Upper lobe of left lung (tissue), 6 donors: ENCODE measurements at places on chromosomes 1 and 21. TPM values are rescaled to one million over a fixed set of nuclear protein-coding genes. Genes with fewer than 3 reads are reported as not detected.

The HIVEP3 gene
- total RNA-seq: 13.0 TPM

The SAMD13 gene
- total RNA-seq: 1.0 TPM

The LEMD1 gene
- 14.7 TPM for total RNA-seq

The SPRR2D gene
- not detected for total RNA-seq

The ANGPTL1 gene
- total RNA-seq: 4.9 TPM

GRCh38 chr1:65189576-65190115 is 41.6 kb downstream of the AK4 start:
- H3K27ac ChIP-seq: no peak overlapping the region
- H3K4me1 ChIP-seq: no peaks in the 10 kb centered on the region
- no peaks in the 10 kb centered on the region for H3K36me3 ChIP-seq
- no peak overlapping the region for H3K4me3 ChIP-seq

- no peaks in the 10 kb centered on the region for H3K4me1 ChIP-seq
- no peak for DNase-seq
- H3K27ac ChIP-seq: no peak overlapping the region
- H3K4me3 ChIP-seq: no peak overlapping the region
- no peaks in the 10 kb centered on the region for H3K27me3 ChIP-seq
- H3K36me3 ChIP-seq: no peaks in the 10 kb centered on the region
Observed at GRCh38 chr1:209721323-209721722, 16.7 kb downstream of the HSD11B1 start.

GRCh38 chr1:228309326-228310067 is 97.1 kb downstream of the TRIM11 start:
- H3K27ac ChIP-seq: no peak overlapping the region
- DNase-seq: no peak
- no peak overlapping the region for H3K4me3 ChIP-seq
- no peaks in the 10 kb centered on the region for H3K4me1 ChIP-seq

The HRNR gene
- not detected for total RNA-seq

- no peak overlapping the region for H3K4me3 ChIP-seq
- H3K27ac ChIP-seq: no peak overlapping the region
- H3K36me3 ChIP-seq: no peaks in the 10 kb centered on the region
- no peaks in the 10 kb centered on the region for H3K27me3 ChIP-seq
Observed at GRCh38 chr1:67061266-67061665, 7.3 kb upstream of the SLC35D1 start.

DNA sequence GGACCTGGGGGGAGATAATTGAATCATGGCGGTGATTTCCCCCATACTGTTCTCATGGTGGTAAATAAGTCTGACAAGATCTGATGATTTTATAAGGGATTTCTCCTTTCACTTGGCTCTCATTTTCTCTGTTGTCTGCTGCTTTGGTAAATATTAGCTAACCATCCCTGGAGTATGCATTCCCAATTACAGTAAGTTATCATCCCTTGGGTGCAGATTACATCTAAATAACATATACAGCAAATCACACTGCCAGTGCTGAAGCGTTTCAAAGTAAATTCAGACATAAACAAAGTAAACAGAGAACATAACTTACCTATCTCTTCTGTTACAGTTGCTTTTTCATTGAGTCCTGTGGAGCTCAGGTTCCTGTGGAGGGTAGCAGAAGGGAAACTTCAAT is 38.6 kb upstream of the IGSF3 start:
- no peak overlapping the region for H3K27ac ChIP-seq
- H3K36me3 ChIP-seq: no peaks in the 10 kb centered on the region
- no peak for DNase-seq
- H3K27me3 ChIP-seq: no peaks in the 10 kb centered on the region
- H3K4me1 ChIP-seq: peaks cover 9% of the 10 kb centered on the region

DNA sequence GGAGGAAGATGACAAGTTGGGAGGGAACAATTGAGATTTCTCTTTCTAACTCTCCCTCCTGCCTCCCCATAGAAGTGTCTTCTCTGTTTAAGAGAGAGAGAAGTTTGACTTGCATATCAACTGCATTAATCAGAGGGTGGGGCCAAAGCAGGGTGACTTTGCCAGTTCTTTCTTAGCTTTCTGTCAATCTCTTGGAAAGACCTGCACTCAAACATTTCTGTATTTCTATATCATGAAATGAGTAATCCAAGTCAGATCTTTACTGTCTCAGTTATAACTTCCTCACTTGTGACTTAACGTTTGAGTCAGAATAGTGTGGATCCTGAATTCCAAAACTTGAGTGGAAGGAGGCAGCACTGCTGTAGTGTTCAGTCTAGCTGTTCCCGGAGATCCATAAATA is 180.8 kb upstream of the KCNK2 start:
- no peak overlapping the region for H3K27ac ChIP-seq
- H3K4me3 ChIP-seq: no peak overlapping the region
- H3K27me3 ChIP-seq: no peaks in the 10 kb centered on the region
- H3K4me1 ChIP-seq: no peaks in the 10 kb centered on the region

The SEMA6C gene
- 4.7 TPM for total RNA-seq

DNA sequence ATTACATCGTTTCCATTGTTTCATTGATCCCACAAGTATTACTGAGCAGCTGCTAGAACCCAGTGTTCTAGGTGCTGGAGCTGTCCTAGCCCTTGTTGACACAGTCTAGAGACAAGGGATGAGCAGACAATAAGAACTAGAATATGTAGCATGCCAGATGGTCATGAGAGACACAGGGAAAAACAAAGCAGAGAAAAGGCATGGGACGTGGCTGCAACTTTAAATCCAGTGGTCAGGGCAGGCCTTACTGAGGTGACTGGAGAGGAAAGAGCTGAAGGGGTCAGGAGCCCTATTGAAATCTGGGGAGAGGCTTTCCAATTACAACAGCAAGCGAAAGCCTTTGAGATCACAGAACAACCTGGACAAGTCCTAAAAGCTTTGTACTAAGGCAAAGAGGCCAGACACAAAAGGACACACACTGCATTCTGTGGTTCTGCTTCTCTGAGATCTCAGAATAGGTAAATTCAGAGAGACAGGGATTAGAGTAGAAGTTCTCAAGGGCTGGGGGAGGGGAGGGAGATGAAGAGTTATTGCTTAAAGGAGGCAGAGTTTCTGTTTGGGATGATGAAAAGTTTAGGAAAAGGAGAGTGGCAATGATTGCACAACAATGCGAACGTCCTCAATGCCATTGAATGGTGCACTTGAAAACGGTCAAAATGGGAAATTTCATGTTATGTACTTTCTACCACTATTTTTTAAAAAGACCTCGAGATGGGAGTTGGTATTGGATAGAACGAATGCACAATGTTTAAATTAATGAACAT is 467.4 kb upstream of the VAMP3 start:
- H3K27me3 ChIP-seq: no peaks in the 10 kb centered on the region
- H3K27ac ChIP-seq: no peak overlapping the region
- H3K36me3 ChIP-seq: no peaks in the 10 kb centered on the region
- H3K4me3 ChIP-seq: no peak overlapping the region

The S100A7A gene
- not detected for total RNA-seq

The HTR6 gene
- not detected for total RNA-seq

DNA sequence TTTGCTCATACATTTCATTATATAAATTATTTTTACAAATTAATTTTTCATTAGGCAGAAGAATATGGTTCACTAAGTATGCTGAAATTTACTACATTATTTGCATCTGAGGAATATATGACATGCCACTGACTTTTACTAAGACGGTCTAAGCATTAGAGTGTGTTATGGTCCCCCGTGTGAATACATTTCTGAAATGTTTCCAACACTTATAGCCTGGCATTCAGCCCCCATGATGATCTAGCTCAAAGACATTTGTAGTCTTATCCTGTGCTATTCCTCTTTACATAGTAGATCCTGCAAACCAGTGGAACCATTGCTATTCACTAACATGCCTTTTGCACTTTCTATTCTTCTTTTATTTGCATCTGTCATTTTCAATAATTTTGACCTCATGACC is 1878.0 kb downstream of the MRPL39 start:
- no peaks in the 10 kb centered on the region for H3K27me3 ChIP-seq
- no peaks in the 10 kb centered on the region for H3K4me1 ChIP-seq
- DNase-seq: no peak
- no peak overlapping the region for H3K4me3 ChIP-seq

DNA sequence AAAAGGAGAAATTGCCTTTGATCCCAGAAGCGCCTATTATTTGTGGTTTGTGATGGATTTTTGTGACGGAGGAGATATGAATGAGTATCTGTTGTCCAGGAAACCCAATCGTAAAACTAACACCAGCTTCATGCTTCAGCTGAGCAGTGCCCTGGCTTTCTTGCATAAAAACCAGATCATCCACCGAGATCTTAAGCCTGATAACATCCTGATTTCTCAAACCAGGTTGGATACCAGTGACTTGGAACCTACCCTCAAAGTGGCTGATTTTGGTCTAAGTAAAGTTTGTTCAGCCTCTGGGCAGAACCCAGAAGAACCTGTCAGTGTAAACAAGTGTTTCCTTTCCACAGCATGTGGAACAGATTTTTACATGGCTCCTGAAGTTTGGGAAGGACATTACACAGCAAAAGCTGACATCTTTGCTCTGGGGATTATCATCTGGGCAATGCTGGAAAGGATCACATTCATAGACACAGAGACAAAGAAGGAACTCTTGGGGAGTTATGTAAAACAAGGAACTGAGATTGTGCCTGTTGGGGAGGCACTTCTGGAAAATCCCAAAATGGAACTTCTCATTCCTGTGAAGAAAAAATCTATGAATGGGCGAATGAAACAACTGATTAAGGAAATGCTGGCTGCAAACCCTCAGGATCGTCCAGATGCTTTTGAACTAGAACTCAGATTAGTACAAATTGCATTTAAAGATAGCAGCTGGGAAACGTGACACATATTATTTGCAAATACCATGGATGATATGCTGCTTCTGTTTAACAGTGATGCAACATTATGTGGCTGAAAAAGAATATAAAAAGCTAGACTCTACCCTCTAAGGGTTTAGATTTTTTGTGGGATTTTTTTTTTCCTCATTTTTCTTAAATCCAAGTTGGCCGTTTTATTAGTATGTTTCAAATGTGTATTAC is 10.5 kb downstream of the PDIK1L start:
- H3K27me3 ChIP-seq: no peaks in the 10 kb centered on the region
- H3K36me3 ChIP-seq: no peaks in the 10 kb centered on the region
- H3K4me3 ChIP-seq: no peak overlapping the region
- peak overlapping the region; percentile 0 for H3K27ac ChIP-seq
- peaks cover 35% of the 10 kb centered on the region for H3K4me1 ChIP-seq

DNA sequence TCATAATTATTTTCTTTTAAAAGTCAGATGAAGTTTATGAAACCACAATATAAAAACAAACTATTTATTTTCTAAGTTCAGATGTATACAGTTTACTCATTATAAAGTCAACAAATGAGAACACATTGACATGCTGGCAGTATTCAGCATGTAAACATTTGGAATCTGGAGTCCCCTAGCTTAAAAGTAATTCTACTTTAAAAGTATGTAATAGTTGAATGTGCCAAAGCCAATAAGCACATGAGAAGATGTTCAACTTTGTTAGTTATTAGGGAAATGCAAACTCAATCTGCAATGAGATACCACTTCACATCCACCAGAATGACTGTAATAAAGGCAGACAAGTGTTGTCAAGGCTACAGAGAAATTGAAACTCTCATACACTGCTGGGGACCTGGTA is 96.6 kb downstream of the RYR2 start:
- DNase-seq: no peak
- H3K4me3 ChIP-seq: no peak overlapping the region
- H3K27ac ChIP-seq: no peak overlapping the region
- H3K36me3 ChIP-seq: no peaks in the 10 kb centered on the region

- H3K4me1 ChIP-seq: peaks cover 64% of the 10 kb centered on the region
- no peaks in the 10 kb centered on the region for H3K36me3 ChIP-seq
- DNase-seq: peak; percentile 96
- H3K27ac ChIP-seq: peak overlapping the region; percentile 87
- H3K27me3 ChIP-seq: no peaks in the 10 kb centered on the region
Observed at GRCh38 chr1:226679853-226680516, 59.1 kb downstream of the ITPKB start.

DNA sequence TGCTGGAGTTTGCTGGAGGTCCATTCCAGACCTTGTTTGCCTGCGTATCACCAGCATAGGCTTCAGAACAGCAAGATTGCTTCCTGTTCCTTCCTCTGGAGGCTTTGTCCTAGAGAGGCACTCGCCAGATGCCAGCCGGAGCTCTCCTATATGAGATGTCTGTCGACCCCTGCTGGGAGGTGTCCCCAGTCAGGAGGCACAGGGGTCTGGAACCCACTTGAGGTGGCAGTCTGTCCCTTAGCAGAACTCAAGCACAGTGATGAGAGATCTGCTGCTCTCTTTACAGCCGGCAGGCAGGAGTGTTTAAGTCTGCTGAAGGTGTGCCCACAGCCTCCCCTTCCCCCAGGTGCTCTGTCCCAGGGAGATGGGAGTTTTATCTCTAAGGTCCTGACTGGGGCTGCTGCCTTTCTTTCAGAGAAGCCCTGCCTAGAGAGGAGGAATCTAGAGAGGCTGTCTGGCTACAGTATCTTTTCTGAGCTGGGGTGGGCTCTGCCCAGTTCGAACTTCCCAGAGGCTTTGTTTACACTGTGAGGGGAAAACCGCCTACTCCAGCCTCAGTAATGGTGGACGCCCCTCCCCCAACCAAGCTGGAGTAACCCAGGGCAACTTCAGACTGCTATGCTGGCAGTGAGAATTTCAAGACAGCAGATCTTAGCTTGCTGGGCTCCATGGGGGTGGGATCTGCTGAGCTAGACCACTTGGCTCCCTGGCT is 205.0 kb downstream of the GPR52 start:
- no peak overlapping the region for H3K27ac ChIP-seq
- H3K4me3 ChIP-seq: no peak overlapping the region
- no peaks in the 10 kb centered on the region for H3K36me3 ChIP-seq
- no peaks in the 10 kb centered on the region for H3K27me3 ChIP-seq
- H3K4me1 ChIP-seq: no peaks in the 10 kb centered on the region
